ENCODE measurements at places on chromosomes 3 and 15. TPM values are rescaled to one million over a fixed set of nuclear protein-coding genes. Genes with fewer than 3 reads are reported as not detected.

Gene FLNB
- 98.7 TPM for total RNA-seq

Gene SI
- total RNA-seq = not detected

Gene CLDN18
- total RNA-seq = not detected

Gene GOLGA8M
- total RNA-seq = 0.94 TPM

Gene GOLIM4
- total RNA-seq = 41.8 TPM

Gene DZIP1L
- total RNA-seq = 5.3 TPM

Data from gastroesophageal sphincter (tissue), 4 donors.